ENCODE measurements at places on chromosomes 3 and 15.

- no peaks in the 10 kb centered on the region for H3K4me1 ChIP-seq
- DNase-seq, result no peak
- no peaks in the 10 kb centered on the region for H3K36me3 ChIP-seq
Measured at GRCh38 chr3:20914310-20914709, 728.3 kb upstream of the SGO1 start.

DNA sequence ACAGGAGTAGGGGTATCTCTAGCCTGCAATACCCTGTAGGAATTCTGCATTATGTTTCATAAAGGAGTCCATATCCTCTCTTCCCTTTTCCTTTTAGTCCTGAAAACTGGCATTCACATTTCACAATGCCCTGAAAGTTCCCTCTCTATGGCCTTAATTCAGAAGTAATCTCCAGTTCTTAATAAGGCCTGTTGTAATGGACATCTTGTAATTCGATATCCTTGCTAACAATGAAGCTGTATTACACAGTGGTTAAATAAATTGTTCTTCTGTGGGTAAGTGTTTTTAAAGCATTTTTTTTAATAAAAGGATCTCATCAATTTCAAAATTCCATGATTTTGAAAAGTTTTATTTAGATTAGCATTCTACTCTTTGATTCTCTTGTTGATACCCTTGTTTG is 34.3 kb upstream of the NEO1 start:
- H3K27ac ChIP-seq, result no peak overlapping the region
- peaks cover 30% of the 10 kb centered on the region for H3K27me3 ChIP-seq
- H3K36me3 ChIP-seq, result no peaks in the 10 kb centered on the region

DNA sequence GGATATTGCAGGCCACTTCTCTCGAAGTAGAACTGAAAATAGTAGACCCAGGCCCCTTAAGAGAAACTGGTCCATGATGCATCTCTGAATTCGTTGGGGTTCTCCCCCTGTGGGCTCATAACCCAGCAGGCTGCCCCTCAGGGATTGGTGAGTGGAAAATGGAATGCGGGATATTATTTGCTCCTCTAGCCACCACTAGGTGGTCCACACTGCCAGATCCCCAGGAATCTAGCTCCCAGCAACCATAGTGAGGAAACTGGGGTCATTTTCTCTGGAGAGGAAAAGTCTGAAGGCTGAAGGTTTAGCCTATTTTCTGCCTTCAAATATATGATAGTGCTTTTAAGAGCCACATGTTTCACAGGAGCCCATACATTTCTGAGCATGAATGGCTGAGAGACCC is 6.7 kb downstream of the CX3CR1 start:
- H3K4me1 ChIP-seq, result peaks cover 48% of the 10 kb centered on the region
- no peak for DNase-seq
- H3K36me3 ChIP-seq, result no peaks in the 10 kb centered on the region
- H3K27ac ChIP-seq, result no peak overlapping the region
- peaks cover 7% of the 10 kb centered on the region for H3K27me3 ChIP-seq

DNA sequence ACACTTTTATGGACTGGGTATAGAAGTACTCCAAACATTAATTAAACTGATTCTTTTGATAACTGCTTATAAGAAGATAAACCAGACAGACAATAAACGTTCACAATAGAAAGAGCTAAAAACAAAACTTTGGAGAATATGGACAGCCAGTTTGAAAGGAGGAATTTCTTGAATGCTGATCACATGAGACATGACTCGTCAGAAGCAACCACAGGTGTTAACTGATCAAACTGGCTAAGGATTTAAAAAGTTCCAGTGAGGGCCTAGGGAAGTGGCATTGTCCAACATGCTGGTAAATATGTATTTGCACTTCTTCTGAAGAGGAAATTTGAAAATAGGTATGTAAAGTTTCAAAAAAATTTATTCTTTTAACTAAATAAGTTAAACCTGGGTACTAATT is 29.4 kb upstream of the AP3B2 start:
- peaks cover 5% of the 10 kb centered on the region for H3K36me3 ChIP-seq
- no peaks in the 10 kb centered on the region for H3K27me3 ChIP-seq
- no peak overlapping the region for H3K27ac ChIP-seq
- no peak for DNase-seq
- H3K4me3 ChIP-seq, result no peak overlapping the region
- no peaks in the 10 kb centered on the region for H3K4me1 ChIP-seq

GRCh38 chr3:59605318-59605717 is 555.5 kb upstream of the CFAP20DC start:
- no peak overlapping the region for H3K27ac ChIP-seq
- peaks cover 3% of the 10 kb centered on the region for H3K27me3 ChIP-seq
- no peaks in the 10 kb centered on the region for H3K36me3 ChIP-seq
- H3K4me3 ChIP-seq, result no peak overlapping the region

DNA sequence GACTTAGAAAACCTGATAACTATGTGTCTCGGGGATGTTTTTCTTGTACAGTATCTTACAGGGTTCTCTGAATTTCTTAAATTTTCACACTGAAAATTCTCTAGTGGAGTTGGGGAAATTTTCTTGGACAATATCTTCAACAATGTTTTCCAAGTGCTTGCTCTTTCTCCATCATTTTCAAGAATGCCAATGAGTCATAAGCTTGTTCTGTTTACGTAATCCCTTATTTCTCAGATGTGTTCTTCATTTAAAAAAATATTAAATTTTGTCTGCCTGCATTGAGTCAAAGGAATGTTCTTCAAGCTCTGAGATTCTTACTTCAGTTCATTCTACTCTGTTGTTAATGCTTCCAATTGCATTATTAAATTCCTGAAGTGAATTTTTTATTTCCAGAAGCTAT is 21.9 kb upstream of the PLSCR2 start:
- no peaks in the 10 kb centered on the region for H3K36me3 ChIP-seq
- H3K4me3 ChIP-seq, result no peak overlapping the region
- H3K27ac ChIP-seq, result no peak overlapping the region
- peaks cover 3% of the 10 kb centered on the region for H3K4me1 ChIP-seq
- peaks cover 34% of the 10 kb centered on the region for H3K27me3 ChIP-seq
- no peak for DNase-seq

DNA sequence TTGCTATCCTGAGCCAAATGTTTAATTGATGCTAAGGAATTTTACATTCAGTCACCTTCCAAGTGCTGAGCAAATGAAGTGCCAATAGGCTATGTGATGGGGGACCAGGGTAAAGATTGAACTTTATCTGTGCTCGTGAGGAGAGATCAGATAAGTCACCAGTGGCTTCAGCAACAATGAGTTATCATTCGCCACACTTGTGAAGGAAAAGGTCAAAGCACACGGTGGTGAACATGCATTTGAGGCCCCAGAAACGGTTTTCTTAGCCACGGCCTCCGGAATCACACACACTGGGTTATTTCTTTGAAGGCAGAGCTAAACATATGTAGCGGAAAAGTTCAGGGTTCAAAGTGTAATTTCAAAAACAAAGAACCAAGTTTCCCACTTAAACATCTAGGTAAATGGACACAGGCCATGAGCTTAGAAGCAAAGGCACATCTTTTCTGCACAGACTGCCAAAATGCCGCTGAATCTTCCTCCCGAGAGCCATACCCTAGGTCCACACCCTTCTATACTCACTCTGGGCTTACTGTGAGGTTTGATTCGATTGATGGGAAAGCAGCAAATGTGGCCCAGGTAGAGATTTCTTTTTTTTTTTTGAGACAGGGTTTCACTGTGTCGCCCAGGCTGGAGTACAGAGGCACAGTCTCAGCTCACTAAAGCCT is 268.5 kb downstream of the SHQ1 start:
- no peaks in the 10 kb centered on the region for H3K36me3 ChIP-seq
- H3K4me3 ChIP-seq, result no peak overlapping the region
- no peaks in the 10 kb centered on the region for H3K4me1 ChIP-seq
- H3K27ac ChIP-seq, result no peak overlapping the region

DNA sequence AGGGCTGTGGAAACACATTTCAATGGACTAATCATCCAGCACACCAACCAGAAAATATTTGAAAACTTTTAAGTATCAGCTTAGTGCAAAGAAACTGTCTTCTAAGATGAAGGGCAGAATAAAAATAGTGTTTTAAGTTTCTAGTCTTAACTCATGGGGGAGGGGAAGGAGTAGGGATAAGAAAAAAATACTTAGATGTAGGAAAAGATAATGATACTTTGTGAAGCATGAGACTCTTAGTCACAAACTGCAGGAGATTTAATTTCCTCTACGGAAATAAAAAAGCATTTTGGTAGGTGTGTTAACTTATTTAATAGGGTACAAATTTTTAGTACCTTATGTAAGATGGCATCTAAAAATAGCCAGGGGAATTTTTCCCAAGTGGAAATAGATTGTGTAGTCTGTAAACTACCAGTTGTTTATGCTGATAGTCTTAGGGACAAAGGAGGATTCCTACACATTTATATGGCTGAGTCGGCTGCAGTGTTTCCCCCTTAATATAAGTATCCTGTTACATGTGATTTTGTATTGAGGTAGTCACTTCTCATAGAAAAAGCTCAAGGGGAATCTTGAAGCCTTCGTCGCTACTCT is 78.2 kb upstream of the GBE1 start:
- no peak overlapping the region for H3K27ac ChIP-seq
- H3K4me3 ChIP-seq, result no peak overlapping the region
- peaks cover 1% of the 10 kb centered on the region for H3K4me1 ChIP-seq
- no peak for DNase-seq

DNA sequence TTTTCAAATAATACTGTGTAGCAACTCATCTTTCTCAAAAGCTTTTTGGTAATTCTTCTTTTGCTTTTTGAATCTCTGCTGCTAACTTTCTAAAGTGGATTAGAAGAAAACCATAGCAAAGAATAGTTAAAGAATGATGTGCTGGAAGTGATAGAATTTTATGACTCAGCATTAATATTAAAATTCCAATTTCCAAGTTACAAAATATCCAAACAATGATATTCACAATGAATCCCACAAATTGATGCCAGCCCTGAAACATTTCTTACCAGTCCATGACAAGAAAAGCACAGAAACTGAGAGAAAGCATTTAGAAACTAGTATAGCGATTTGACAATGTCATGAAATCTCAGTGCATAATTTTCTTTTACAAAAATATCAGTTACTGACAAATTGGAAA is 482.2 kb downstream of the RBMS3 start:
- H3K27ac ChIP-seq, result no peak overlapping the region
- no peak for DNase-seq
- H3K4me1 ChIP-seq, result no peaks in the 10 kb centered on the region
- H3K4me3 ChIP-seq, result no peak overlapping the region

GRCh38 chr15:51971032-51971374 is 575 bp downstream of the LEO1 start:
- H3K27me3 ChIP-seq, result peaks cover 2% of the 10 kb centered on the region
- peaks cover 20% of the 10 kb centered on the region for H3K36me3 ChIP-seq
- peaks cover 27% of the 10 kb centered on the region for H3K4me1 ChIP-seq
- H3K4me3 ChIP-seq, result peak overlapping the region; percentile 87
- no peak for DNase-seq

- H3K27ac ChIP-seq, result no peak overlapping the region
- H3K4me1 ChIP-seq, result peaks cover 43% of the 10 kb centered on the region
- no peak for DNase-seq
- H3K4me3 ChIP-seq, result no peak overlapping the region
- H3K27me3 ChIP-seq, result peaks cover 16% of the 10 kb centered on the region
Measured at GRCh38 chr3:43192028-43192427, 86.1 kb upstream of the POMGNT2 start.

DNA sequence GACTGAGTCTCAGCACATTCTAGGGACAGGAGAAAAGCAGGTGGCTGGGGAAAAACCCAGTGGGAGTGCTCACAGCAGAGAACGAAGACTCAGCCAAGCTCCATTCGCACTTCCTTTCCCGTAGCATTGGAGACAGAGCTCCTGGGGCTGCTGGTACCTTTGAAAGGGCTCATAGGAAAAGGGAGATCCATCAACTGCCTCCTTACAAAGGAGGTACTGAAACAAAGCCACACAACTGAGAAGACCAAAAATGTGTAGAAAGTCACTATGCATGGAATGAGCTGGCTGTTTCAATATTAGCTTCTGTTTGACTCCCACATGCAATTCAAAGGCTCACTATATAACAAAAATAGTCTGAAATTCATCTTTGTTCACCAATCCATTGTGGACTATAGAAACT is 16.9 kb downstream of the STIMATE start:
- peaks cover 10% of the 10 kb centered on the region for H3K36me3 ChIP-seq
- no peak overlapping the region for H3K27ac ChIP-seq
- DNase-seq, result no peak
- H3K4me1 ChIP-seq, result peaks cover 16% of the 10 kb centered on the region
- no peak overlapping the region for H3K4me3 ChIP-seq

DNA sequence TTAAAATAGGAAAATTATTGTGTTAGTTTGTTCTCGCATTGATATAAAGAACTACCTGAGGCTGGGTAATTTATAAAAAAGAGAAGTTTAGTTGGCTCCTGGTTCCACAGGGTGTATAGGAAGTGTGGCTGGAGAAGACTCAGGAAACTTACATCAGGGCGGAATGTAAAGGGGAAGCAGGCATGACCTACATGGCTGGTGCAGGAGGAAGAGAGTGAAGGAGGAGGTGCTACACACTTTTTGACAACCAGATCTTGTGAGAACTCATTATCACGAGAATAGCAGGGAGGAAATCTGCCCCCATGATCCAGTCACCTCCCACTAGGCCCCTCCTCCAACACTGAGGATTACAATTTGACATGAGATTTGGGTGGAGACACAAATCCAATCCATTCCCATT is 490.7 kb downstream of the RBMS3 start:
- no peaks in the 10 kb centered on the region for H3K36me3 ChIP-seq
- no peaks in the 10 kb centered on the region for H3K4me1 ChIP-seq
- peaks cover under 1% of the 10 kb centered on the region for H3K27me3 ChIP-seq
- no peak overlapping the region for H3K4me3 ChIP-seq
- no peak for DNase-seq

GRCh38 chr3:58519668-58520402 is 17.2 kb downstream of the ACOX2 start:
- no peak for DNase-seq
- no peaks in the 10 kb centered on the region for H3K4me1 ChIP-seq

DNA sequence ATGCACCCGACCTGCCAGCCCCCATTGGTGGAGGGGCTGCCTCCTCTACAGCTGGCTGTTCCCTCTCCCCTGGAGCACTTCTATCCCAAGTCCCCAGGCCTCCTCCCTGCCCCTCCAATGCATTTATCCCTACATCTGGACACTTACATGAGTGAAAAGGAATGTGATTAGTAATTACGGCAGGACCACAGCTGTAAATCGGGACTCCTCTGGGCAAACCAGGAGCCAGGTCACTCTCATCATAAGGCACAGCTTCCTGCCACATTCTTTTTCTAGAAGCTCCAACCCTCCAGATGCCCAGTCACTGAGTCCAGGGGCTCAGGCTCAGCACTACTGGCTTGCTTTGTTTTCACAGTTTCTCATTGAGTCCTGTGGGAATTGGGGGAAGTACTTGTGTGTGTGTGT is 54.3 kb downstream of the IL20RB start:
- no peaks in the 10 kb centered on the region for H3K36me3 ChIP-seq
- no peak for DNase-seq
- H3K27me3 ChIP-seq, result no peaks in the 10 kb centered on the region
- peaks cover 12% of the 10 kb centered on the region for H3K4me1 ChIP-seq
- no peak overlapping the region for H3K27ac ChIP-seq
- H3K4me3 ChIP-seq, result no peak overlapping the region

Measured in activated CD4-positive, alpha-beta T cell treated with anti-CD3 and anti-CD28 coated beads, Interleukin-2, amount 10 ng/mL, durations not matched to agents 24 days and 14 days (primary cell).